ENCODE measurements at places on chromosomes 1 and 21. TPM values are rescaled to one million over a fixed set of nuclear protein-coding genes. Genes with fewer than 3 reads are reported as not detected.

GRCh38 chr21:41250519-41250918 is 66.1 kb upstream of the FAM3B start:
- DNase-seq = no peak
- H3K36me3 ChIP-seq = no peaks in the 10 kb centered on the region
- no peaks in the 10 kb centered on the region for H3K4me1 ChIP-seq
- no peaks in the 10 kb centered on the region for H3K27me3 ChIP-seq
- no peak overlapping the region for H3K4me3 ChIP-seq

PEF1 gene
- 53.7 TPM for total RNA-seq

DNA sequence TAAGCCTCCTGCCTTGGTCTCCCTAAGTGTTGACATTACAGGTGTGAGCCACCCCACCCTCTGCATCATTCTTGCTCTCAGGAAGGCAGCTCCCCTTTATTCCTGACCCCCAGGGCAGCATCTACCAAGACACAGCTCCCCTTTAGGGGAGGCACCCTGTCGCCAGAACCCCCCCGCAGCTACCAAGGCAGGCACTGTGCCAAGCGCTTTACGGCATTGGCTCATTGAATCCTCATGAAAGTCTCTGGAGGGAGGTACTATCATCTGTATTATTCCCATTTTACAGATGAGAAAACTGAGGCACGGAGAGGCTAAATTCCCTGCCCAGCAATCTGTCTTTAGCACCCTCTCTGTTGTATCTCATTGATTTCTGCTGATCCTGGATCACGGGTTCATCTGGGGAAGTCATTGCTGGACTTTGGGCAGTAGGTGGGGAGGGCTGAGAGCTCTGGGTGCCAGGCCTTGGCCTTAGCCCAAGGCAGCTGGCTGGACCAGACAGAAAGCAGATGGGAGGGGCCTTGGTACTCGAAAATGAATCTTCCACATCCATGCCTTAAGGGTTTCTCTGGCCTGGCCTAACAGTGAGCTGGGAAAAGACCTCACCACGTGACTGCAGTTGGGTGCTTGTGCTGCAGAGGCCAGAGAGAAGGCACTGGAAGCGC is 5.9 kb downstream of the PLOD1 start:
- no peak overlapping the region for H3K4me3 ChIP-seq
- H3K4me1 ChIP-seq = no peaks in the 10 kb centered on the region
- no peaks in the 10 kb centered on the region for H3K27me3 ChIP-seq
- no peak overlapping the region for H3K27ac ChIP-seq
- DNase-seq = no peak
- no peaks in the 10 kb centered on the region for H3K36me3 ChIP-seq

GRCh38 chr1:205335692-205336091 is 14.1 kb upstream of the NUAK2 start:
- DNase-seq = peak; percentile 76
- H3K4me3 ChIP-seq = no peak overlapping the region
- H3K27ac ChIP-seq = no peak overlapping the region

DNA sequence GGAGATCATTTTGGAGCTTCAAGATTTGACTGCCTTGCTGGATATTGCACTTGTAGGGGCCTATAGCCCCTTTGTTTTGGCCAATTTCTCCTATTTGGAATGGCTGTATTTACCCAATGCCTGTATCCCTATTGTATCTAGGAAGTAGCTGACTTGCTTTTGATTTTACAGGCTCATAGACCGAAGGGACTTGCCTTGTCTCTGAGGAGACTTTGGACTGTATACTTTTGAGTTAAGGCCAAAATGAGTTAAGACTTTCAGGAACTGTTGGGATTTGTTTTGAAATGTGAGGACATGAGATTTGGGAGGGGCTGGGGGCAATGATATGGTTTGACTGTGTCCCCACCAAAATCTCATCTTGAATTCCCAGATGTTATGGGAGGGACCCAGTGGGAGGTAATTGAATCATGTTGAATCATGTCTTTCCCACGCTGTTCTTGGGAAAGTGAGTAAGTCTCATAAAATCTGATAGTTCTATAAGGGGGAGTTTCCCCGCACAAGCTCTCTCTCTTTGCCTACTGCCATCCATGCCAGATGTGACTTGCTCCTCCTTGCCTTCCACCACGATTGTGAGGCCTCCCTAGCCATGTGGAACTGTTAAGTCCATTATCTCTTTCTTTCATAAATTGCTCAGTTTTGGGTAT is 276.1 kb downstream of the LMX1A start:
- no peak overlapping the region for H3K4me3 ChIP-seq
- H3K27ac ChIP-seq = no peak overlapping the region

OR2L2 gene
- under 0.01 TPM for total RNA-seq

PLOD1 gene
- total RNA-seq = 12.8 TPM

GRCh38 chr1:7873801-7874795 is 21.2 kb upstream of the UTS2 start:
- H3K4me1 ChIP-seq = no peaks in the 10 kb centered on the region
- no peaks in the 10 kb centered on the region for H3K27me3 ChIP-seq
- H3K36me3 ChIP-seq = no peaks in the 10 kb centered on the region
- no peak for DNase-seq

DNA sequence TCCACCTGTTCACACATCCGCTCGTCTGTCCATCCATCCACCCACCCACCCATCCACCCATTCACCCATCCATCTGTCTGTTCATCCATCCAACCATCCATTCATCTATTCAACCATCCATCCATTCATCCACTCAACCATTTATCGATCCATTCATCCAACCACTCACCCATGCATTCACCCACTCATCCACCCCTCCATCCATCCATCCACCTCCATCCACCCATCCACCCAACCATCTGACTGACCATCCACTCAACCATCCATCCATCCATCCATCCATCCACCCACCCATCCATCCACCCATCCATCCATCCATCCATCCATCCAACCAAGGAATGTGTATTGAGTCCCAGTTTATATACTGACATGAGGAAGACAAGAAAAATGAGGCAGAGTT is 73.1 kb downstream of the UMODL1 start:
- H3K36me3 ChIP-seq = no peaks in the 10 kb centered on the region
- H3K27ac ChIP-seq = no peak overlapping the region
- H3K27me3 ChIP-seq = no peaks in the 10 kb centered on the region
- no peak overlapping the region for H3K4me3 ChIP-seq

DNA sequence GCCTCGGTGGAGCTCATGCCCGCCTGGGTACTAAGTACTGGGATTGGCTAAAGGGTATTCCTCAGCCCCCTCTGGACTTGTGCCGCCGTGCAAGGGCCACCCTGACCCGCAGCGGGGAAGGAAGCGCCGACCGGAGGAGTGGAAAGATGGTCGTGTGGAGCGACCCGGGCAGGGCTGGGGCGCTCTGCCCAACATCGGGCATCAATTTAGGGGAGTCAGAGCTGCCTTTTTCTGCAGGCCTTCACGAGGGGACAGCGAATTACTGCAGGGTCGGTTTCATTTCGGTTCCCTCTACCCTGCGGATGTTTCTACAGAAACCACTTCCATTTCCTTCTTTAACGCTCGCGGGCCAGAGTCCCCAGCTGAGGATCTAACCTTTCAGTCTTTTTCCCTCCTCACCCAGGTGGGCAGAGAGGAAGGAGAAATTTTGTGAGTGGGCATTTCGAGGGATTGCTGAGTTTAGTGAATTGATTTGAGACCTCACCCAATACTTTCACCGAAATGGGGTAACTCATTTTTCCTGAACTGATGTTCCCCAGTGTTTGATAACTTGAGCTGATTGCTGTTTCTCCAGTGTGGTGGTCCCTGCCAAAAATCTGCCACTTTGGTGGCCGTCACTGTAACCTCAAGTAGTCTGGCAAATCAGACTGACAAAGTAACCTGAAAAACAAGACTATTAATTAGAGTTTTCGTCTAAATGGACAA is 1.1 kb downstream of the TOR1AIP1 start:
- peak; percentile 6 for DNase-seq
- H3K27me3 ChIP-seq = no peaks in the 10 kb centered on the region
- H3K27ac ChIP-seq = peak overlapping the region; percentile 100
- peak overlapping the region; percentile 83 for H3K4me3 ChIP-seq
- H3K36me3 ChIP-seq = peaks cover 15% of the 10 kb centered on the region

- H3K27me3 ChIP-seq = no peaks in the 10 kb centered on the region
- no peak for DNase-seq
- no peak overlapping the region for H3K27ac ChIP-seq
Observed at GRCh38 chr1:226092965-226093364, 30.4 kb downstream of the H3-3A start.

TNN gene
- 0.38 TPM for total RNA-seq

C1orf74 gene
- total RNA-seq = 3.0 TPM

DNA sequence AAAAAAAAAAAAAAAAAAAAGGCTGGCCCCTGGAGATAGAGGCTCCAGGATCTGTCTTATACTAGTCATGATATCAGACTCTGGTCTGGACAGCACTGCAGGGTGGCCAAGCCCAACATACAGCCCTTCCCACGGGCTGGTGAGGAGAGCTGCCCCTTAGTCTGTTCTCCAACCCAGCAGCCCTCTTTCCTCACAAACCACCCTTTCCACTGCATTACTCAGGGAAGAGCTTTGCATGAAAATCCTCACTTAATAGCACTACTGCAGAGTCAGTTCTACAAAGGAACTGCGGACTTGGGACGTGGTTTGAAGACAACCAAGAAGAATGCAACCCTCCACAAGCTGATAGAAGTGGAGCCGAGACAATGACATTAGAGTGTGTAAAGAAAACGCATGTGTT is 5.7 kb downstream of the BCAR3 start:
- H3K4me3 ChIP-seq = no peak overlapping the region
- peaks cover 8% of the 10 kb centered on the region for H3K27me3 ChIP-seq
- no peaks in the 10 kb centered on the region for H3K36me3 ChIP-seq
- no peak for DNase-seq

DNA sequence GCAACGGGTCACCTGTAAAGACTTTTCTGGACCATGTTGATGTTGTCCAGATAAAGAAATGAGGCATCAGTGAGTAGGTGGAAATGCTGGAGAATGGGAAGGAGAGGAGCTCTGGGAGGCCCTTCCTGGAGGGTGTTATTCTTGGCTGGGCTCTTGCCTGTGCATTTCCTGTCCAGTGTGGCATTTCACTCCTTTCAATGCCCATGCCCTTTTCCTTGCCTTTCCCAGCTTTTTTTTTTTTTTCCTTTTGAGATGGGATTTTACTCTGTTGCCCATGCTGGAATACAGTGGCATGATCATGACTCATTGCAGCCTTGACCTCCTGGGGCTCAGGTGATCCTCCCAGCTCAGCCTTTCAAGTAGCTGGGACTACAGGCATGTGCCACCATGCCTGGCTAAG is 11.8 kb downstream of the NOS1AP start:
- H3K4me1 ChIP-seq = no peaks in the 10 kb centered on the region
- DNase-seq = no peak
- H3K27me3 ChIP-seq = no peaks in the 10 kb centered on the region
- no peak overlapping the region for H3K27ac ChIP-seq

DNA sequence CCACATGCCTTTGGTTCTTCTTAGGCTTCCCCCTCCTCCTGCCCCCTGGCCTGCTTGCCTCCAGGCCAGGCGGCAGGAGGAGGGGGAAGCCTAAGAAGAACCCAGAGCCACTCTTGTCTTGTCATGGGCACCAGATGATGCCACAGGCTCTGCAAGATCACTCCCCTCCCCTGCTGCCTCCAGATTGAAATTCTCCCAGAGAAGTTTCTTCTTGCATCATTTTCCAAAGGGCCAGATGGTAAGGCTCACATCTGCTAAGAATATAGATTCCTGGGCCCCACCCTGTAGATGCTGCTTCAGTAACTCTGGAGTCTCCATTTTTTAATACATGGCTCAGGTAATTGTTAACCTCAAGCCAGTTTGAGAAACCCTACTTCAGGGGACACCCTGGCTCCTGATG is 60.8 kb downstream of the FAM163A start:
- H3K4me1 ChIP-seq = no peaks in the 10 kb centered on the region
- no peaks in the 10 kb centered on the region for H3K36me3 ChIP-seq
- DNase-seq = no peak
- H3K27me3 ChIP-seq = no peaks in the 10 kb centered on the region
